ENCODE measurements at places on chromosomes 1 and 21.
A peak's percentile ranks its signal among the peaks of the same experiment; 100 is the strongest.

DNA sequence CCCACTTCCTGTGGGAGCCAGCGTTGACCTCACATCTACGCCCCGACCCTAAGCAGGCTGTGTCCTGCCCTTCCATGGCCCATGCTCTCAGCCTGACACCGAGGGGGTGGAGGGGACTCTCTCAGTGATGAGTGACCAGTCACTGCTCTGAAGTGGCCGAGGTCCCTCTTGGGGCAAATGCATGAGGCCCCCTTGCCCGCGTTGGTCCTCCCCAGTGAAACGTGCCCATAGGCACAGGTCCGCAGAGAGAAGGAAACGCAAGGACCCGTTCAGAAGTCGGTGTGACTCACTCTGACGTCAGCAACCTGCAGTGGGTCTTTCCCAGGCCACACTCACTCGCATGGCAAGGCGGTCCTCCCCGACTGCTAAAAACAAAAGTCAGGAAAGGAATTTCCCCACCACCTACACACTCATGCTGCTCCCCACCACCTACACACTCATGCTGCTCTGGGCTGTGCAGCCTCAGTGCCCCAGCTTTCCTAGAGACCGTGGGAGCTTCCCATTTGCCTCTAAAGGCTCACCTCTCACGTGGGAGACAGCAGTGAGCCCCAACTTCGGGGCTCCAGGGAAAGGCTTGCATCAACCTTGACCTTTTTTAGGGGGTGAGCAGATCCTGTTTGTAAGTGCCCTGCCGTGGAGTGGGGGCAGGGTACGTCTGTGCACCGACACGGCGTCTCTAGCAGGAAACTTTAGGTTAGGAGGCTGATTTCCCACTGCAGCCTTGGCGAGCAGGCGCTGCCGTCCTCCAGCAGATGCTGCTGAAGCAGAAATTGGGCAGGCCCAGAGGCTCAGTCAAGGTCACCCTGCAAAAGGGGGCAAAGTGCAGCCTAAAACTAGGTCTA lies 11.4 kb downstream of the UBASH3A start:
- no peak for DNase-seq

DNA sequence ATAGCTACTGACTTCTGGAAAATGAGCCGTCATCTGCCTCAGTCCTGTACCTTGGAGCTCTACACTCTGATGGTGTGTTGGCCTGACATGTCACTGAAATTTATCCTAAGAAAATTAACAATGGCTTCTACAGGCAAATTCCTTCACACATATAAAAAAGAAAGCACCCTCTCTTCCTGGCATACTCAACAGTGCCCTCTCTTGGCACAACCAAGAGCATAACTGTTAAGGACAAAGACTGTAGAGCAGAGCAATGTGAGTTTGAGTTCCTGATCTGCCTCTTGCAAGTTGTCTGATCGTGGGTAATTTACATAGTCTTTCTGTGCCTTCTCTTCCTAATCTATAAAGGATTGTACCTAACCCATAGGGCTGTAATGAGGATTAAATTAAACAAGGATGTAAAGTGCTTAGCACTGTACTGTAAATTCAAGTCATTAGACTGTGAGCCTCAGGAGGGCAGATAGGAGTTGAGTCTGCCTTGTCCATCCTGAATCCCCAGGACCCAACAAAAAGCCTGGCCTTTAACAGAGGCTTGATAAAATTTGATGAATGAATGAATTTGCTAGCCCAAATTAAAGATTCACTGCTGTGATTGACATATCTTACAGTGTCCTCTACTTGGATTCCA lies 83.5 kb downstream of the SYF2 start:
- DNase-seq = peak; percentile 70

- DNase-seq = peak; percentile 60
These were observed 4.4 kb upstream of the LGR6 start for GRCh38 chr1:202189001-202189790.

DNA sequence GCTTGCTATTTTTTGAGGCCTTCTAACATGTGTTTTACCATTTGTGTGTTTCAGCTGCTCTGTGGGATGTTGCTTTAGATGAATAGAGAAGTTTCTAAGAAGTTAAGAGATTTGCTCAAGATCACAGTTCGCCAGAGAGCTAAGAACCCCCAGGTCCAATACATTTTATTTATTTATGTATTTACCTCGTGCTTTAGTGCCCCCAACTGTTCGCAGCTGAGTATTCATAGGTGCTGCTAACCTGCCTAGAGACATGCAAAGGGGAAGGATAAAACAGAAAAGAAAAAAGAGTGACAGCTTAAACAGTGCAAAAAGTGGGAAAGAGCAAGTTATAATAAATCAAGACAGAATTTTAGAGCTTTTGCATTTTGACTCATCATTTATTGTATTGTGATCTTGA lies 31.1 kb downstream of the NFYC start:
- DNase-seq = no peak

DNA sequence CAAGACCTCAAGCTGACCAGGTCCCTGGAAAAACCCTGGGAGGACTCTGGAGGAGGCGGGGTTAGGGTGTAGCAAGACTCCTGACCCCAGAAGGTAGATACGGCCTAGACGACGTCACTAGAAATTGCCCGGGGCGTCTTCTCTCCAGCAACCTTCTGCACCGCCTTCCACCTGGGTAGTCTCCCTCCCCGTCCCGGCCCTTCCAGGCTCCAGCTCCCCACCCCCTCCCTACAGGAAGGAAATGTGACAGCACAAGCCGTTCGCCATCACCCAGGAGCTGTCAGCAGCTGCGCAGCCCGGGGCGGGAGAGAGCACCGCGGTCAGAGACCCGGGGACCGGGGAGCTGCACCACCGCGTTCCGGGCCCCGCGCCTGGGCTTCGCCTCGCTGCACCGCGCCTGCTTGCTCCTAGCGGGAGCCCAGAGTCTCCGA lies 20.0 kb downstream of the SERTAD4 start:
- no peak for DNase-seq

GRCh38 chr1:82269431-82269830 lies 468.7 kb downstream of the ADGRL2 start:
- no peak for DNase-seq

DNA sequence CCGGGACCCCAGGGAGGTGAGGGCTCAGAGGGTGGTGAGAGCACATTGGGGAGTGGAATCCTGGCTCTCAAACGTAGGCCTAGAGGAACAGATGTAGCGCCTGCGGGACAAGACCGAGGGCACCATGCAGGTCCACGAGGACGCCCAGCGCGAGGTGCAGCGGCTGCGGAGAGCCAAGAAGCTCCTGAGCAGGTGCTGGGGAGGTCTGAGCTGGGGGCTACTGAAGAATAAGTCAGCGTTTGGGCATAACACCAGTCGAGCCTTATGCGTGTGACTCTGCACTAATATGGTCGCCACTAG lies 2.6 kb upstream of the NBPF3 start:
- no peak for DNase-seq

GRCh38 chr1:201535046-201535918 lies 3.6 kb upstream of the NAV1 start:
- DNase-seq = no peak

GRCh38 chr1:91527266-91527765 lies 26.7 kb downstream of the CDC7 start:
- DNase-seq = no peak

DNA sequence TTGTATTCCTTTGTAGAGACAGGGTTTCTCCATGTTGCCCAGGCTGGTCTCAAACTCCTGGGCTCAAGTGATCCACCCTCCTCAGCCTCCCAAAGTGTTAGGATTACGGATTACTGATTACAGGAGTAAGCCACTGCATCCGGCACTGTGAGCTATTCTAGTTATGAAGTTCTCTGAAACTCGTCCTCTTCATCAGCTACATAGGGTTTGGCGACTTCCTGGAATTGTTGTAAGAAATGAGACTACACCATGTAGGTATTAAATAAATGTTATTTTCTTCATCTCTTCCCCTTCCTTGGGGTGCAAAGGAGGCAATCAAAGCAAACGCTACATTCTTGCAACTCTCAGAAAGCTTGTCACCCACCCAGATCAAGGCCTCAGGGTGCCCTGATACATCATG lies 131.2 kb upstream of the TIAM1 start:
- no peak for DNase-seq

GRCh38 chr1:101408212-101409042 lies 171.6 kb downstream of the S1PR1 start:
- no peak for DNase-seq

GRCh38 chr1:180935326-180936109 lies 22.8 kb downstream of the KIAA1614 start:
- no peak for DNase-seq

DNA sequence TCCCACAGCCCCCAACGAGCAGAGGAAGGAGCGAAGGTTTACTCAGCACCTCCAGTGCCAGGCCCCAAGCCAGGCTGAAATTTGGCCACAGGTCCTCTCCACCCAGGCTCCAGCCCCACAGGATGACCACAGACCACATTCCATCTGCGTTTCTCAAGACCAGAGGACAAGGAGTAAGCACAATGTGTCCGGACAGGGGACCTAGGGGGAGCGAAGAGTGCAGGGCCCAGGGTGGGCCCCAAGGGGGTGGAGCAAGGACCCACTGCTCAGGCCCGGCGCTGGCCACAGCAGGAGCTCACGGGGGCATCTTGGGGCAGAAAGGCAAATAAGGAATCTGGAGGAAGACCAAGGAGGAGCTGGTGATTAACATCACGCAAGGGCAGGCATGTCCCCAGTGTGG lies 100.5 kb downstream of the NPHP4 start:
- DNase-seq = no peak

DNA sequence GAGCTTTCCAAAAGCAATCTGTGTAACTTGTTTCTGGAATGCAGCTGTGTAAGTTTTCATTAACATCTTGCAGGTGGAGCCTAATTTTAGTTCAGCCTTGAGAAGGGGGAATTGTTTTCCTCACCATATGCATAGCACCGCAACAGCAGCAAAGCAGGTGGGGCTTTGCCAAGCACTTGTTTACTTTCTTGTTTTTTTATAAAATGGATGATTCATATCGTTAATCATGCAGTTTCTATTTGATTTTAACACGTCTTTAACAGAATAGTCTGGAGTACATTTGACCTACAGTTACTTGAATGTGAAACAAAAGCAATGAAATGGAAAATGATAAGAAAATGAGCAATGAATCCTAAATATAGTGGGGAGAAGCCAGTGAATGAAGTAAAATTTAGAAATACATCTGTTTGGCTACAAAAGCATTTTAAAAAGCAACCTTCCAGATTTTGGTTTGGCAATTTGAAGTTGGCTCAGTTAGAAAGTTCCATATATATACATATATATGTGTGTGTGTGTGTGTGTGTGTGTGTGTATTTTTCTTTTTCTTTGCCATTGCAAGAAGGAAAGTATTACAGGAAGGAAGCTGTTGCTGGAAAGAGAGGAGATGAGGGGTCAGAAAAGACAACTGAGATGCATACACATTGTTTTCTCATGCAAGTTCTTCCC lies 119.0 kb upstream of the ADGRL2 start:
- no peak for DNase-seq
